ENCODE measurements at places on chromosomes 6 and 20. TPM values are rescaled to one million over a fixed set of nuclear protein-coding genes. Genes with fewer than 3 reads are reported as not detected.

GGTLC1 gene
- total RNA-seq, result not detected

TMEM74B gene
- total RNA-seq, result not detected

OR2J1 gene
- total RNA-seq, result not detected

SLC32A1 gene
- total RNA-seq, result not detected

NRSN1 gene
- not detected for total RNA-seq

MCCD1 gene
- total RNA-seq, result not detected

PROKR2 gene
- not detected for total RNA-seq

NOTCH4 gene
- 0.85 TPM for total RNA-seq

SLC22A7 gene
- total RNA-seq, result not detected

SPATS1 gene
- total RNA-seq, result not detected

PTGIS gene
- 605 TPM for total RNA-seq

KIFC1 gene
- total RNA-seq, result 1.4 TPM

PTPN1 gene
- 23.4 TPM for total RNA-seq

PLG gene
- not detected for total RNA-seq

LTB gene
- total RNA-seq, result not detected

DZANK1 gene
- 0.85 TPM for total RNA-seq

MBOAT1 gene
- 1.5 TPM for total RNA-seq

TCP11 gene
- not detected for total RNA-seq

KIAA1586 gene
- 17.2 TPM for total RNA-seq

C20orf173 gene
- total RNA-seq, result not detected

MACROD2 gene
- 0.55 TPM for total RNA-seq

BEND3 gene
- 1.7 TPM for total RNA-seq

CCM2L gene
- not detected for total RNA-seq

CALHM4 gene
- not detected for total RNA-seq

ULBP3 gene
- 12.1 TPM for total RNA-seq

PCK1 gene
- not detected for total RNA-seq

MOCS1 gene
- 8.0 TPM for total RNA-seq

SAMD5 gene
- total RNA-seq, result 0.43 TPM

GSTA2 gene
- not detected for total RNA-seq

SGK2 gene
- total RNA-seq, result 0.28 TPM

ARFGEF3 gene
- under 0.01 TPM for total RNA-seq

TPBG gene
- 53.2 TPM for total RNA-seq

LTV1 gene
- 21.1 TPM for total RNA-seq

MAFB gene
- under 0.01 TPM for total RNA-seq

CENPB gene
- total RNA-seq, result 70.1 TPM

GNRH2 gene
- 0.09 TPM for total RNA-seq

POPDC3 gene
- 8.2 TPM for total RNA-seq

POLR3F gene
- total RNA-seq, result 10.7 TPM

SPATA25 gene
- 1.9 TPM for total RNA-seq

MUC22 gene
- total RNA-seq, result not detected

TP53TG5 gene
- under 0.01 TPM for total RNA-seq

GINS1 gene
- 1.4 TPM for total RNA-seq

ADGRF4 gene
- total RNA-seq, result 0.74 TPM

GNAS gene
- total RNA-seq, result 451 TPM

SPDEF gene
- under 0.01 TPM for total RNA-seq

CD24 gene
- 0.57 TPM for total RNA-seq

RAB32 gene
- 111 TPM for total RNA-seq

C20orf144 gene
- total RNA-seq, result 0.09 TPM

MYBL2 gene
- 0.71 TPM for total RNA-seq
